GM19239 (cell line): ENCODE measurements at places on chromosomes 2 and 18.
A peak's percentile ranks its signal among the peaks of the same experiment; 100 is the strongest.

DNA sequence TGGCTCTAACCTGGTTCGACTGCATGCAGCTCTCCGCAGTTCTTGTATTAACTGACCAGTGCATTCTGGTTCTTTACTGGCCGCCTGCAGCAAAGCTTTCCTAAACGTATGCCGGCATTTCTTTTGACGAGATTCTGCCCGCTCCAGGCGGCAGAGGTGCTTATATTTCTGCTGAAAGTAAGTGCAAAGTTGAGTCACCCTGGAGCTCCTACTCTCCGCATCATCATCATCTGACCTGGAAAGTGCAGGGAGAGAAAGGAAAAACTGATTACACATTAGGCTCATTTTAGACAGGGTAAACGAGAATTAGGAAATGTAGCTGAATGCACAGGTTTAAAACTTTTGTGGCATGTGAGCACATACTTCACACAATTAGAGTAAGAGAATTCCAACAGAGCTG, 57.9 kb downstream of the INO80D start:
- no peak for DNase-seq

- DNase-seq: no peak
These were observed 26.3 kb upstream of the AGAP1 start for GRCh38 chr2:235467588-235467987.

DNA sequence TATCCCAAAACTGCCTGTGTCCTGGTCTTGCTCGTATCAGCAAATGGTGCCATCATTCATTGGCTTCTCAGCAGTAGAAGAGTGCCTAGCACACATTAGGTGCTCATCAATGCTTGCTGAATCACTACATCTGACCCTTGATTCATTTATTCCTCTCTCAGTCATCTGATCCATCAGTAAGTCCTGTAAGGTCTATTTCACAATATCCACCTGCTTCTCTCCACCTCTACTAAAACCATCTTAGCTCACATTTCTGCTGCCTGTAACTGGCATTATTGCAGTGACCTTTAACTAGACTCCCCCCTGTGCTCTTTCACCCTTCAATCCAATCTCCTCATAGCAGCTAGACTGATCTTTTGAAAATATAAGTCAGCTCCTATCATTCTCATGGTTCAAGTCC, 387.6 kb upstream of the SPRED2 start:
- no peak for DNase-seq

DNA sequence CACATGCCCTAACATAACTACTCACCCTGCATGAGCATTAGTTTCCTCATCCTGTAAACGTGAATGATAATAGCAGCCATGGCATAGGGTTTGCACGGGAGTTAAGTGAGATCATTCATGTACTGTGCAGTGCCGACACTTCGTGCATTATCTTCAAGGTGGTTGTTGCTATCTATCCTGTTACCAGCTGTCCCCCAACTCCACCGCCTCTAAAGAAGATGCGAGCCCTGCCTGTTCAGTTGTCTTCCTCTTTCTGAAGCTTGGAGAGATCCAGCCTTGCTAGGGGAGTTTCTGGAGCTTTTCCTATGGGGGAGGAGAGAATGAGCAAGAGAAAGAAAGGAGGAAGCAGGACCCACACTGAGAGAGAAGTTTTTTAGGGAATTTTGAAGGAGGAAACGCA, 34.4 kb downstream of the YPEL5 start:
- no peak for DNase-seq

DNA sequence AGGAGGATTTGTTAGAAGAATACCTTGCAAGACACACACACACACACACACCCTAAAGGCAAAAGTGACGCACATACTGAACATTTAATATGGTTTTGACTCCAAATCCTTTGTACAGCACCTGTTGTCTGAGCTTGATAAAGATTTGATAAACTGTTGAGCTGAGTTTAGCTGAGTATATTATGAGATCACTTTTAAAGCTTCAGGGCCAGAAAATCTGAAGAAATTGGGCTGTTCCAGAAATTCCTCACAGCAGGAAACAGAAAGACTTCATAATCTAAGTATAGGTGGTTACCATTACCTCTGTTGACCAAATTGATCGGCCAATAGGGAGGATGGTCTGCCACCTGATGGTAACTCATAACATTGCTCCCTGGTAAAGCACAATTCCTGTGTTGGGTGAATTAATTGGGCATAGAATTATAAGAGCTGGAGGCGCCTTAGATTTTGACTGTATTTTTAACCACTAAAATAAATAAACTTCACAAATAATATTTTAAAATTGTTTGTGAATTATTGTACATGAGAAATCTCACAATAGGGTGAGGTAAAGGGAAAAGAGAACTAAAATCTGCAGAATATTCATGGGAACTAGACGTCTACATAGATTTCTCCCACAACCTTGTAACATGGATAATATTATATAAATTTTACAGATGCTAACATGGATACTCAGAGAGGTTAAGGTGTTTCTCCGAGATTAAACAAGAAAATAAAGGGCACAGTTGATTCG, 21.8 kb upstream of the RPIA start:
- DNase-seq: peak; percentile 36

DNA sequence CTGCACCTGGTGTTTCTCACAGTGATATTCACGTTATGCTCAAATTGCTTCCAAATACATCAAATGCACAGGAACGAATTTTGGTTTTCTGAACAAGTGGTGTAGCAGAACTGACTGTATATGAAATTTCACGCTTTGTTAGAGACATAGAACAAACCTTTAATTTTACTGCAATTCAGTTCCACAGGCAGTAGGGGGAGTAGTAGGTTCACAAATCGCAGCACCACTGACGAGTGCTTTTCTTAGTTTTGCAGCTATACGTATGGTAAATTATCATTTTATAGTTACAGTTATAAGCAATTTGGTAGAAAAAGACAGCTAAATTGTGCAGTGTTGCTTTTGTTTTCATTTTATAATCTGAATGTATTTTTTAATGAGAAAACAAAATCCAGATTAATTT, 113.3 kb downstream of the KIAA1328 start:
- peak; percentile 22 for DNase-seq

- no peak for DNase-seq
These were observed 1.4 kb upstream of the SOX11 start for GRCh38 chr2:5690718-5691220.

DNA sequence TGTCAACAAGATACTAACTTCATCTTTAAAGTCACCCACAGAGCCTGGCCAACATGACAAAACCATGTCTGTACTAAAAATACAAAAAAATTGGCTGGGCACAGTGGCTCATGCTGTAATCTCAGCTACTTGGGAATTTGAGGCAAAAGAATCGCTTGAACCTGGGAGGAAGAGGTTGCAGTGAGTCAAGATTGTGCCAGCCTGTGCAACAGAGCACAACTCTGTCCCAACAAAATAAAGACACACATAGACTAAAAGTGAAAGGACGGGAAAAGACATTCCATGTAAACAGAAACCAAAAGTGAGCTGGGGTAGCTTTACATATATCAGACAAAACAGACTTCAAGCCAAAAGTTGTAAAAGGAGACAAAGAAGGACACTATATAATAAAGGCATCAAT, 34.8 kb downstream of the USP34 start:
- DNase-seq: no peak

GRCh38 chr2:109694190-109694589, 80.0 kb downstream of the SOWAHC start:
- no peak for DNase-seq

GRCh38 chr2:70440621-70441020, 113.0 kb downstream of the TGFA start:
- DNase-seq: no peak

GRCh38 chr2:101622210-101623030, 75.1 kb upstream of the MAP4K4 start:
- peak; percentile 35 for DNase-seq

DNA sequence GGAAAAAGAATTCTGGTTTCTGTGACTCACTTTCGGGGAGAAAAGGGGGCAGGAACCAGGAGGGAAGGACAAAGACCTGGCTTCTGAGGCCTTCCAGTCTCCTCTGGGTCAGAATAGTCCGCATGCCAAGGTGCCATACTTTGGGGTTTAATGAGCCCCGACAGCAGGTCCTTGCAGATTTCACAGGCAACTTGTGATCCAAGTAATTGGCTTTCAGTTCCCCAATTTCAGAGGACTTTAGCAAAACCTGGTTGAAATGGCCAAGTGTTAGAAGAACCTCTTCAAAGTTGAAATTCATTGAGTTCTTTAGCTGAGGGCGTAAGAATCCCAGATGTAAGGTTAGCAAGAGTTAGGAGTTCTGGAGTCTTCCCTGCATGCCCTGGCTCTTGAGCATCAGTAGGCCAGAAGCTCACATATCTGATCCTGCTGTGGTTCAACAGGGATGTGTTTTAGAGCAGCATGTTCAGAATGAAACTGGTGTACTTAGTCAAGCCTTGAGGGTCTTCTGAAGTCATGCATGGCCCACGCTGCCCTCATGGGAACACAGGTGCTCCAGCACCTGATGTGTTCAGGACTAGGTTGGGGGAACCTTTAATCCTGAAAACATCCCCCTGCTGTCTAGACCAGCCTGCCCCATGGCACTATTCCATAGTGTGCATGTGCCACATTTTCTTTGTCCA, 143.0 kb downstream of the NUP35 start:
- DNase-seq: no peak

GRCh38 chr18:63065172-63065571, 254.4 kb downstream of the BCL2 start:
- no peak for DNase-seq
